ENCODE measurements at places on chromosomes 5 and 9.

DNA sequence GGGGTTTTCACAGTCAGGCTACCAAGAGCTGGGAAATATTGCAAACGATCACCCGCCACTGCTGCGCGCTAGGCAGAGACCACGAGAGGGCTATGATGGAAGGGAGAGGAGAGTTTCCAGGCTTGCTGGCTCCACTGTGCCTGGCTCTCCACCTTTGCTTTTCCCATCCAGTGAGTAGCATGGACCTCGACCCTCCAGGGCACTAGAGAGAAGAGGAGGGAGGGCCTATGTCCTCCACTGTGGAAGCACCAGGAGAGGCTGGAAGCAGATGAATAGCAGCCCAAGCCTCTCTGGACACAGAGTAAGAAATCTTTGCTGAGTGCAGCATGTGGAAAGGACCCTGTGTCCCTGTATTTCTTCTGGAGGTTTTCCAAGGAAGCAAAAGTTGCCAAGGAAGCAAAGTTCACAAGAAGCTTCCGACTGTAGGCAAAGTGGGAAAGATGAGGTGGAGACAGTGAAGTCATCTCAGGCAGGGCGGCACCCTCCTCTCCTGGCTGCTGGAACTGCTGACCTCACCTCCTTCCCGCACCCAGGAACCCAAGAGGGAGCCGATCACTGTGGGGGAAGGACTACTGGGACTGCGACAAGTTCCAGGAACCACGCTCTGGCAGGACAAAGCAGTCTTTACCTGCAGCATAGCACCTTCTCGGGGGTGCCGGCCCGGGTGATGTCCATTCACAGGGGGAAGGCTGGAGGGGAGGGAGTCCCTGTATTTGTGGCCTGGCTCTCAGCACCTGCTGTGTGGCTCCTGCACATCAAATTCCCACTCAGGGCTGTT lies 79.6 kb downstream of the CSNK1A1 start:
- no peak for DNase-seq

GRCh38 chr9:129173296-129174101 lies 4.6 kb downstream of the IER5L start:
- no peak for DNase-seq

GRCh38 chr5:136026636-136027035 lies 2.2 kb upstream of the TGFBI start:
- no peak for DNase-seq

GRCh38 chr5:147567917-147568598 lies 58.2 kb upstream of the DPYSL3 start:
- DNase-seq, result peak; percentile 40

GRCh38 chr9:72936679-72937078 lies 16.2 kb downstream of the ALDH1A1 start:
- DNase-seq, result no peak

GRCh38 chr9:12065050-12065449 lies 628.1 kb upstream of the TYRP1 start:
- no peak for DNase-seq

- DNase-seq, result no peak
These were observed 33.0 kb downstream of the FRMPD1 start for GRCh38 chr9:37683531-37684371.

DNA sequence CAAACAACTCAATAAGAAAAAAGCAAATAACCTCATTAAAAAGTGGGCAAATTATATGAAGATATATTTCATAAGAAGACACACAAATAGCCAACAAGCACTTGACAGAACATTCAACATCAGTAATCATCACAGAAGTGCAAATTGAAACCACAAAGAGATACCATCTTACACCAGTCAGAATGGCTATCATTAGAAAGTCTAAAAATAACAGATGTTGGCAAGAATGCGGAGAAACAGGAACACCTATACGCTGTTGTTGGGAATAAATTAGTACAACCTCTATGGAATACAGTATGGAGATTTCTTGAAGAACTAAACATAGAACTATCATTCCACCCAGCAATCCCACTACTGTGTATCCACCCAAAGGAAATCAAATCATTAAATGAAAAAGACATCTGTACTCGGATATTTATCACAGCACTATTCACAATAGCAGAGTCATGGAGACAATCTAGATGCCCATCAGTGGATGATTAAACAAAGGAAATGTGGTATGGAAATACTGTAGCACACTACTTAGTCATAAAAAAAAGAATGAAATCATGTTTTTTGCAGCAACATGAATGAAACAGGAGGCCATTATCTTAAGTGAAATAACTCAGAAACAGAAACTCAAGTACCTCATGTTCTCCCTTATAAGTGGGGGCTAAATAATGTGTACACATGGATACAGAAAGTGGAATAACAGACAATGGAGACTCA lies 106.8 kb upstream of the FST start:
- DNase-seq, result no peak

- no peak for DNase-seq
These were observed 12.2 kb upstream of the MPDZ start for GRCh38 chr9:13291718-13292117.

- DNase-seq, result no peak
These were observed 6.9 kb upstream of the AKNA start for GRCh38 chr9:114394523-114395333.

GRCh38 chr9:130300739-130301138 lies 35.2 kb downstream of the HMCN2 start:
- no peak for DNase-seq

- no peak for DNase-seq
These were observed 3.3 kb upstream of the FAM170A start for GRCh38 chr5:119626086-119626485.

DNA sequence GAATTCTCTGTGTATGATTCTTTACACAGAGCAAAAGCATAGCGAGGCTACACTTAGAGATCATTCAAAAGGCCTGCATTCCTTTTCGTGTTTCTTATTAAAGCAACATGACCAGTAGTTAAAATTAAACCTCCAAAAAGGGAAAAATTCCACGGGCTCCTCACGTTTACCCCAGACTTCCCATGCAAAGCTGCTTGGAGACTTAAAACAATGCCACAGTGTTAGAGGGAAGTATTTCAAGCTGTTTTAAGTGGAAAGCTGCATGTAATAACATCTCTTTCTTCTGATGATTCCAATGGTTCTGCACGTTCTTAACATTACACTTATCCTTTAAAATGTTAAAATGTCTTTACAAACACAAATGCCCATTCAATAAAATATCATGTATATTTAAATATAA lies 405.2 kb downstream of the SEMA5A start:
- DNase-seq, result no peak

DNA sequence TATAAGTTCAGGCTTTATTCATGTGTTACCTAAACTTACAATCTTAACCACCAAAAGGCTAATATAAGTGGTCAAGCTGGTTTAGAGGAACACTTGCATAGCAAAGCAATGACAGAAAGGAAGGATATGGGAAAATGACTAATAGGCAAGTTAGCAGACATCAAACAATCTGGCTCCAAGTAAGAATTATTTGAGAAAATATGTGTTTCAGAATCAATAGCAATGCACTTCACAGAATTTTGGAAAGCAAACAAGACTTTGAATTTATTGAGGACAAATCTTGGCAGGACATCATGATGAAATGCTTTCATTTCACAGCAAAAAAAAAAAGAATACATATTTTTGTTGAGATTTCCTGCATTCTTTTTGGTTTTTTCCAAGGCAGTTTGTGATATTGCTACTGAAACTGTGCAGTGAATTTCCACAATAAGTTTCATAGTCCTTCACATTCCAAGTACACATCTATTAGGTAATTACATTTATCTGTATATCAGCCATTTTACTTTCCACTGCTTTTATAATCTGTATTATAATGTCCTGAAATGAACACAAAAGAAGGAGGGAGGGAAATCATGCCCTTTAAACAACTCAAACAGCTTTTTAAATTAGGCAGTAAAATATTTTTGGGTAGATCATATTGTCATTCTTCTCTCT lies 417.9 kb downstream of the NR2F1-AS1 start:
- no peak for DNase-seq

- DNase-seq, result no peak
These were observed 804.4 kb downstream of the TLE4 start for GRCh38 chr9:80376180-80376579.

DNA sequence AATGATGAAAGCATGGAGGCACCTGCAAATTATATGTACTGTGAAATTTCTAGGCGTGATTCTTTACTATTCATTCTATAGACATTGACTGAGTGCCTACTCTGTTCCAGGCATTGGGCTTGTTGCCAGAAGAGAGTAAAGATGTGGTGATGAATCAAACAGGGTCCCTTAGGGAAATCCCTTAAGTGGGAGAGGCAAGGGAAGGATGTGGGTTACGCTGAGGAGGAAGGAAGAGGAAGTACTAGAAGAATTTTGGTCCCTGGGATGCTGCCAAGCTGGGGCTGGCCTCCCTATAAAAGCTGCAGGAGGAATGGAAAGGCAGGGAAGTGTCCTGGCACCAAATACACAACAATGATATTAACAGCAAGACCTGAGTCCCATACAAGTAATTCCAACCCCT lies 76.7 kb upstream of the SPOCK1 start:
- no peak for DNase-seq

- DNase-seq, result no peak
These were observed 94.8 kb downstream of the AOPEP start for GRCh38 chr9:94821098-94821887.

DNA sequence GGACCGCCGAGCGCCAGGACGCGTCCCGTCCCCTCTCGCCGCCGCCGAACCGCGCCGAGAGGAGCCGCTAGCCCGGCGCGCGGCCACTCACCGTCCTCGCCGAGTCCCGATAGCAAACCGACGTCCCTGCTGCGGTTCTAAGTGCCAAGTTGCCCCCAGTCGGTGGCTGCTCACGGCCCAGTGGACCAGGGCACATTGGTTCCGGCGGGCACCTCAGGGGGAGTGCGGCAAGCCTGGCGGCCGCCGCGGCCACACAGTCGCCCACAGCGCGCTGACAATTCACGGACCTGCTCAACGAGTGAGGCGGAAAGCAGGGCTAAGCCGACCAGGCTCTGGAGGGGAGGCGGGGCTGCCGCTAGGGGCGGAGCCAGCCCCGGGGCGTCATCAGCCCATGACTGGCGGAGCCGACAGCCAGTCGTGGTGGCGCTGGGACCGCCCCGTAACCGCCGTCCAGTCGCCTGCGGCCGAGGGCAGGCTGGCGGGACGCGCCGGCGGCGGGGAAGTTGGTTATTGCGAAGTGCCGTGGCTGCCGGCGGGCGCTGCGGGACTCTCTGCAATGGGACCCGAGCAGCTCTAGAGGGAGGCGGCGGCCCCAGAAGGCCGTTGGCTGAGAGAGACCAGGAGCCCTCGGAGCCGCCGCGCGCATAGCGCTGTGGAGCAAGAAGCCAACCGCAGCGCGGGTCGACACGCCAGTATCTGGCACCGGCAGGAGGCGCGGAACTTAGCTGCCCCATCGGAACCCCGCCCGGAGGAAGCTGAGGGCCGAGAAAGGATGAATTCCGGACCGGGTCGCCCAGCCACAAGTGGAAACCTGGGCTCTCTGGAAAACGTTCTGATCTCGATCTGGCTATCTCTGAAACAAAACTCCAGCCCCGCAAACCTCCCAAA lies at the start of gene MARCHF3:
TSS of gene MARCHF3 (minus strand) at position 300 of the 888 bp plus-strand sequence. CDS start 112,387 bp downstream, outside the sequence.
- peak; percentile 91 for DNase-seq

GRCh38 chr9:134348404-134349155 lies 22.3 kb downstream of the RXRA start:
- DNase-seq, result no peak

GRCh38 chr5:153960269-153961215 lies 78.2 kb downstream of the FAM114A2 start:
- DNase-seq, result no peak

DNA sequence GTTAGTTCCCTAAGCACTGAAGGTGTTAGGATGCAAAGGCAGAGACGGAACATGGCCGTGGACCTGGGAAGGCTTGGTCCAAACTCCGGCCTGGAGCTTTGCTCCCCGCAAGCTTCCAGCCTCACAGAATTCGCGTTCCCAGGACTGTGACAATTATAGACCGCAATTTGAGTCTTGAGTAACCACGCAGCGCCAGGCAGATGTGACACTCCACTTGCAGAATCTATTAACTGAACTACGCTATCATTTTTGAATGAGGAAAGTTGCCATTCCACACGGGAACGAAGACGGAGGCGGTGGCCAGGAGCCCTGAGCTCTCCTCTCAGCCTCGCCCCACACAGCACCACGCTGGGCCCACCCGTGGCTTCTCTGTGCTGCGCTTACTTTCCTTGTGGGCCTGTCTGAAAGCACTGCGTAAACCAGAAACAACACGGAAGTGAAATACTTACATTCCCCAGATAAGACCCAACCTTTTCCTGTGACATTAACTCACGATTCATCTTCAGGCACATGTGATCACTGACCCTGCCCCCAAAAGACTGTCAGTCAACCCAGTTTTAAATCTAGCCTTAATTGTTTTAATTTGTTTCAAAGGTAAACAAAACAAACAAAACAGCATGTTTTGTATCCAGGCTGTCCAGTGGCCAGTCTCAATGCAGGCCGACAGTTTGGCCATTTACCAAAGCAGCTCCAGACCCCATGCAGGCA lies 16.1 kb upstream of the COL5A1 start:
- DNase-seq, result no peak

DNA sequence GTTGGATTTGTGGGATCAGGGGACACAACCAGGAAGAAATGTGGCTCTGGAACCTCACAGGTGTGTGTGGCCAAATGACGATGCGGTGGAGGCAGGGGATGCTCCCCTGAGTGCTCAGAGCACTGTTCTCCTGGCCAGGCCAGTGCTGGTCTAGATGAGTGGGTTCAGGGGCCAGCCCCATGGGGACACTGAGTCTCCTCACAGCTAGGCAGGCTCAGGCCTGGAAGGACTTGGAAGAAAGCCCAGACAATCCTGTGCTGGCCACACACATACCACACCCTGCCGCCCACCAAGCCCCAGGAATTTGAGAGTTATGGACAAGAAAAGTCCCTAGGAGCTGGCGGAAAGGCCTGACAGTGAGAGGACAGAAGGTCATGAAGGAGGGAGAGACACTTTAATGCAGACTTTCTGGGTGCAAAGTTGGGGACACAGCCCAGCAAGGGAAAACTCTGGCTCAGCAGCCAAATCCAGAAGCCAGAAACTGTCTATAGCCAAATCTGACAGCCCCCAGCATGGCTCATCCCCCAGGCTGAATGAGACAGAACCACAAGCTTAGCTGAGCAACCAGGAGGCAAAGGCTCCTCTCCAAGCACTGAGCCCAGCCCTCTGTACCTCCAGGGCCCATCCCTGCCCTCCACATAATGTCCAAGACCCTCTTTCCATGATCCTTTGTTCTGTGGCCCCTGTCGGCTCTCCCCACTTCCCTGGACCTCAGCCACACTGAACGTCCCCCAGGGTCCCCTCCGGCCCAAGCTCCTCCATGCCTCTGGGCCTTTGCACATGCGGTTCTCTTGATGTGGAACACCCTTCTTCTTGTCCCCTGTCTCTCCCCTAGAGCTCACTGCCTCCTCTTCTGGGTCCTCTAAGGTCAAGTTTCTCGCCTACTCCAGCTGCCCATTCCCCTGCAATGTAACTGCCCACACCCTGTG lies 22.4 kb downstream of the LHX6 start:
- DNase-seq, result no peak

- peak; percentile 61 for DNase-seq
These were observed 87.3 kb upstream of the SLC44A1 start for GRCh38 chr9:105157171-105157583.

DNA sequence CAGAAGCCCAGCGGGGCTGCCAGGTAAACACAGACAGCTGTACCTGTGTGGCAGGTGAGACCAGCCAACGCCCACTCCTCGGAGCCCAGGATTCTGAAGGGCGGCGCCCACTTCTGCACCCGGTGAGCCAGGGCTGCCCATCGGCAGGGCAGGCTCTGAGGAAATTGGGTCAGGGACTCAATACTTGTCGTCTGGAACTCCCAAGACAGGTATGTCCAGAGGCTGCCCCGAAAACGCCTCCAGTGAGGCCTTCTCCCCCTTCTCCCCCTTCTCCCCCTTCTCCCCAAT lies 19.8 kb downstream of the GLT6D1 start:
- peak; percentile 32 for DNase-seq

- DNase-seq, result no peak
These were observed 65.7 kb upstream of the DPYSL3 start for GRCh38 chr5:147575598-147575997.

Measured in COR-L47 (cell line).